ENCODE measurements at places on chromosomes 2 and 18.

DNA sequence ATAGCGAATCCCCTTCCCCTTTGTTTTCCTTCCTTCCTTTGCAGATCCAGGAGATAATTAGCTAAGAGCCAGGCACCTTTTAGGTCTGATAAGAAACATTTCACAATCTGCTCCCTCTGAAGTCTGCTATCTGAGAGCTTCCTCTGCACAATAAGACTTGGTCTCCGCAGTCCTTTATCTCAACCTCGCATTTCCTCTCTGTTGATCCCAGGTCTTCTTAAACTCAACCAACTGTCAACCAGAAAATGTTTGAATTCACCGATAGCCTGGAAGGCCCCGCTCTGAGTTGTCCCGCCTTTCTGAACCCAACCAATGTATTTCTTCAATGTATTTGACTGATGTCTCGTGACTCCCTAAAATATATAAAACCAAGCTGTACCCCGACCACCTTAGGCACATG, 78.4 kb upstream of the CTDP1 start:
- no peak for DNase-seq

- DNase-seq = no peak
Measured at GRCh38 chr2:195451160-195451559, 205.9 kb upstream of the SLC39A10 start.

DNA sequence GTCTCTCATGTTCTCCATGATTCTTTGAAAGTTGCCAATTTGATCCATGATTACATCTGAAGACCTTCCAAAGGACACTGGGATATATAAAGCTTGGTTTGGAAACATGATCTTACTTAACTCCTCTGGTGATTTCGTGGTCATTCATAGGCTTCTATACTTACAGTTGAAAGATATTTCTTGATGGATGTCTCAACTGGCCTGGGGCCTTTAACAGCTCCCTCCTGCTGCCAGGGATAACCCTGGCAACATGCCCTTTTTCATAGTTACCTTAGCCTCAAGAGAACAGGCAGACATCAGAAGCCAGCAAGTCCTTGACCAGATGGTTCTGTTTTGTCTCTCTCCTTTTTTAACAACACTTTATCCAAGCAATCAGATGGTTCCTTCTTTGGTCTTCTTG, 23.5 kb upstream of the MFF start:
- no peak for DNase-seq

DNA sequence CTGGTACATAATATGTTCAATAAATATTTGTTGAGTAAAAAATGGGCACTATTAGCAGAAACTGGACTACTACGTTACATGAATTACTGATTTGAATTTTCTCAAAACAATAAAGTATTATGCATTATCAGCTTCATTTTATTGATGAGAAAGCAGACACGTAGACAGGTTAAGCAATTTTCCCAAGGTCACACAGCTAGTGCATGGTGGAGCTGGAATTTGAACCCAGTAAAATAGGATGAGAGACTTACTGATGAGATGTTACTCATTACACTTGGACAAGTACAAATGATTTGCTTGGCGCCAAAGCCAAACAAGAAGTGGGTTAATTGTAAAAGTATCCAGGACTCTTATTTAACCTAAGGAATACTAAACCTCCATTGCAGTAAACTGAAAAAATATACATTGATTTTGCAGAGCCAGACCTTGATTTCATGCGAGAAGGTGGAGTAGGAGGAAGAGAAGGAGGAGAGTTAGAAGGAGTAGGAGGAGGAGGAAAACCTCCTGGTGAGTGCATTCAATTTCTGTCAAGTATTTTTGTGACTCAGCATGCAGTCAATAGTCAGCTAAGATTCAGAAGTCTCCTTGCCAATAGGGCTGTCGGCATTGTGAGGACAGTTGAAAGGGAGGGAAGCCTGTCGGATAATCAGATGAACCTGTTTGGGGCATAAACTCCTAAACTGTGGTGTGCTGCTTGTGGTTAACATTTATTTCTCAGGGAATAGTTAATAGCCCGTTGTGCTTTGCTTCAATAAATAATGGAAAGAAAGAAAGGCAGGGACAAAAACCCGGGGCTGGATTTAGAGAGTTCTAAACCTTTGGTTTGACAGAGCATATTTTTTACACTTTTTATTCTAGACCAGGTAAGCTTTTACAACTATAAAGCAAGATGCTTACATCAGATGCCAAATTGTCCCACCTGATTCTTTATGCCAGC, 77.0 kb upstream of the TACR1 start:
- no peak for DNase-seq

- peak; percentile 84 for DNase-seq
Measured at GRCh38 chr18:79988071-79988450, 302 bp downstream of the TXNL4A start.

GRCh38 chr2:180761224-180761623, 219.2 kb upstream of the UBE2E3 start:
- DNase-seq = no peak

DNA sequence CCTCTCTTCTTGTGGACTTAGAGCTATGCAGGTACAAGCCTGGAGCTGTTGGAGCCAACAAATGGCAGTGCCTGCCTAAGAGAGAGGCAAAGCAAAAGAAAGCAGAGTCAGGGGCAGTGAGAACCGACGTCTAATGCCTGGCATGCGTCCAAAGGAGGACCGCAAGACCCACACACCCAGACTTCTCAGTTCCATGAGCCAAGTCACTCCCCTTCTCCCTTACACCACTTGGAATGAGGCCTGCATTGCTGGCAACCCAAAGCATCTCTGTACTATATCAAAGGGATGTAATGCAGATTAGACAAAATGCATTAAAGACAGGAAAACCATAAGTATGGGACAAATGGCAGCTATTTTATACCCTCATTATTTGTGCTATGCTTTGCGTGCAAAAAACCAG, 49.9 kb upstream of the RNU4ATAC start:
- DNase-seq = no peak

DNA sequence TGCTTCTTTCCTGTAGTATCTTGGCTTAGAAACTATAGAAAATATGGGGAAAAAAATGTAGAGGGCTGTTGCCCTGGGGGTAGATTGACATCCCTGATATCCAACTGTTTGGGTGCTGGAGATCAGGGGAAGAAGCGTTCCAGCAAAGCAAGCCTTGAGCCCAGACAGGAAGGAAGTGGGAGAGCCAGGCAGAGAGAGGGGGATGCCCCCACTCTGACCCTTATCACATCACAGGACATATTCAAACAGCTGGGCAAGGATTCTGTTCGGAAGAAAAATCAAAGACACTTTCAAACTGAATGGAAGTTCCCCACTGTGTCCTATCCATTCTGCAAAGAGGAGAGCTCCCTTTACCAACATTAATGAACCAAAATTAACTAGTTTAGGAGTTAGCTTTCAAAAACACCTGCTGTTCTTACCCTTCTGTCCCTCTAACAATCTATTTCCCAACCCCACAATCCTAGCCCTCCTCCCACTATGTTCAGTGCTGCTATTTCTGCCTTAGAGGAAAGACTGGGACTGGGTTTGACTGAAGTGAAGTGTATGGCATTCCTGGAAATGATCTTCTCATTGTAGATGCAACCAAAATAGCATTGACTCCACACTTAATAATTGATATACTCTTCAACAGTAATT, 16.9 kb upstream of the KCNG3 start:
- no peak for DNase-seq

GRCh38 chr2:134623796-134624195, 95.0 kb downstream of the TMEM163 start:
- no peak for DNase-seq

- DNase-seq = no peak
Measured at GRCh38 chr2:239039479-239039861, 191.6 kb downstream of the TWIST2 start.

- no peak for DNase-seq
Measured at GRCh38 chr18:8800876-8801262, 95.5 kb downstream of the MTCL1 start.

GRCh38 chr2:229873123-229873581, 48.7 kb downstream of the TRIP12 start:
- DNase-seq = no peak

DNA sequence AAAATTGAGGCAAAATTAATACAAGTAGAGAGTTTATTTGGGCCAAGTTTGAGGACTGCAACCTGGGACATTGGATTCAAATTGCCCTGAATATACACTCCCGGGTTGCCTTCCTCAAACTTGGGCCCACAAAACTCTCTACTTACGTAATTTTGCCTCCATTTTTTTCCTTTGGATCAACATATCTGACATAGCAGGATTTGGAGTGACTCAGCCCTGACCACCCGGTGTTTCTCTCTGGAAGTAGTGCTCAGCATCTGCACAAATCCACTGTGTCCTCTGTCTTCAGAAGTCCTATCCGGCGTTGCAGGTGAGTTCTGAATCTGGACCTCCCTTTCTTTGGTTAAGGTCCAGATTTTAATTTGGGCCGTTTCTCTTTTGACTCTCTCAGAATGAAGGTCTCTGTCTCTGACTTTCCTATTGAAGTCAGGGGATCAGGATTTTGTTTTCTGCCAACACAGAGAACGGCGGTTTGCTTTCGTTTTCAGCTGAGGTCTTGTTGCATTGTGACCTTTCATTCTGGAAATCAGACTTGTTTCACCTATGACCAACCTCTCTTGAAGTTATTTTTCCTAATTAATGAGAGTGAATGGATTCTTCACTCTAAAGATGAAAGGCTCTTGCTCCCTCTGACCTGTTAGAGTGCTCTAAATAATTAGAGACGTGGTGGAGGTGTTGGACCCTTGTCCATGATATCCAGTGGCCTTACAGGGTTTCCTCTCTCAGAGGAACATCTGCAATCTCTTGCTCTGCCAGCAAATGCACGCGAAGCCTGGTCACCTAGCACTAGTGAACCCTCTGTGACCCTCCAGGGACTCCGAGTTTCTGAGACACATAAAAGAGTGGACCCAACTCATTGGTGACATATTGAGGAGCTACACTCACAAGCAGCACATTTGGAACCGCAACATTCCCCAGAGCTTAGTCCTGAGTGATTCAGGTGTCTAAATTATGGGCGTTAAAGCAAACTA, 13.6 kb downstream of the TCF23 start:
- DNase-seq = no peak

DNA sequence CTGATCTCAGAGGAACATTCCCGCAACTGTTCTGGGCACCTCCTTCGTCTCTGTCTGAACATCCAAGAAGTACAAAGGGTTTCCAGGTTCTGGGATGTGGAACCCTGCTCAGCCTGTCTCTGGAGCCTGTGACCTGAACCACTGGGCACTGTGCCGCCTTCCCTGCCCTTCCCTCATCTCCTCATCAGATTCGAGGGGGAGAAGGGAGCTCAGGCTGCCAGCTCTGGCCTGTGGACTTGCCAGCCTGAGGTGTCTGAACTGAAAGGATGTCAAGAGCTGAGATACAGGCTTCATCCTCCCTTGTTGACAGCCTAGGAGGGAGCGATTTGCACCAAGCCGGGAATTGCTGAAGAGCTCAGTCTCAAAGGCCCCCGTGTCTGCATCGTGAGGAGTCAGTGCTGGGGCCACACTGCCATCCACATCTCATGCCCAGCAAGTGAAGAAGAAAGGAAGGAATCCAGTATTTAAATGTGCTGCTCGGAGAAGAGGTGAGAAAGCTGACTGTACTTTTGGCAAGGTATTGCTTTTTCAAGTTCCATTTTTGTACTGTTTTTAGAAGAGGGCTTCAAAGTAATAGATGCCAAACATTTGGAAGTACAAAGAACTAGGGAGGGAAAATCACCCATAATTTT, 12.6 kb downstream of the NEU2 start:
- DNase-seq = no peak

DNA sequence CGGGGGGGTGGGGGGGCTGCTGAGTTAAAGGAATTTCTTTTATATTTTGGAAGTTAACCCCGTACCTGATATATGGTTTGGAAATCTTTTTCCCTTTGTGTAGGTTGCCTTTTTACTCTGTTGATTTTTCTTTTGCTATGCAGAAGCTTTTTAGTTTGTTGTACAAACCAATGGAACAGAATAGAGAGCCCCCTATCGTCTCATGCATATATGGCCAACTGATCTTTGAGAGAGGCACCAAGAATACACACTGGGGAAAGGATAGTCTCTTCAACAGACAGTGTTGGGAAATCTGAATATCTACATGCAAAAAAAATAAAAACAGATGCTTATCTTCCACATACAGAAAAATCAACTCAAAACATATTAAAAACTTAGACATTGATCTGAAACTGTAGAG, 647.8 kb upstream of the KLHL29 start:
- DNase-seq = no peak

- DNase-seq = no peak
Measured at GRCh38 chr2:236712304-236712703, 142.7 kb downstream of the ACKR3 start.

DNA sequence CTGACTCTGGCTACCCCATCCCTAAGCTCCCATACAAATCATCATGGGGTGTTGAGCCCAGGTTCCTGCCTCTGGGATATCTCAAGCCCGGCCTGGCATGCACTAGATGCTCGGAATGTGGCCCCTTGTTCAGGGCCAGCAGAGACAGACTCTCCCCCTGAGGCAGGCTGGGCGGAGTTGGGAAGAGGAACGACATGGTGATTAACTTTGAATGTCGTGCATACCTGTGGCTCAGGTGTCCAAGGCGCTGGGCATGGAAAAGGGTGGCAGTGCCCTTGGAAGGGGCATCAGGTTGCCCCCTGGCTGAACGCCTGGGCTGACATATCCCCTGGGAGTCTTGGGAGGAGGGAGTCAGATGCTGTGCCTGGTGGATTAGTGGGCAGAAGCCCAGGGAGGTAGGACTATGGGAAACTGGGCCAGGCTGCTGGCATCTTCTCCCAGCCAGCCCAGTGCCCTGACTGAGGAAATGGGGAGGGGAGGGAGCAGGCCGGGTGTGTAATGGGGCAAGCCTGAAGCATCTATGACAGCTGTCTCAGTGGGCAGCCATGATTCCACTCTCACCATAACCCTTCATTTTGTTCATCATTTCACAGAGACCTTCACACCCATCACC, 57.8 kb upstream of the OTOF start:
- DNase-seq = no peak

GRCh38 chr2:43067254-43068040, 159.0 kb downstream of the ZFP36L2 start:
- DNase-seq = no peak

DNA sequence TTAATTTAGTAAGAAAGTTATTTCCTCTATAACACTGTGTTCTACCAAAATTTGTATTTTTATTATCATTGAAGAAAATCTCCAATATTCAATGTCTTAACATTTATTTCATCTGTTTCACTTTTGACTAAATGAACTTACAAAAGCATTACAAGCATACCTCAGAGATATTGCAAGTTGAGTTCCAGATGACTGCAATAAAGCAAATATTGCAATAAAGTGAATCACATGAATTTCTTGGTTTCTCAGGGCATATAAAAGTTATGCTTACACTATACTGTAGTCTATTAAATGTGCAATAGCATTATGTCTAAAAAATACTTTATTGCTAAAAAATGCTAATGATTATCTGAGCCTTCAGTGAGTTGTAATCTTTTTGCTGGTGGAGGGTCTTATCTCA, 78.3 kb downstream of the TTC32 start:
- no peak for DNase-seq

- no peak for DNase-seq
Measured at GRCh38 chr18:49934457-49934856, 121.1 kb upstream of the ACAA2 start.

All from stimulated activated naive CD4-positive, alpha-beta T cell (primary cell).